ENCODE measurements at places on chromosomes 12 and 14. TPM values are rescaled to one million over a fixed set of nuclear protein-coding genes. Genes with fewer than 3 reads are reported as not detected.

DNA sequence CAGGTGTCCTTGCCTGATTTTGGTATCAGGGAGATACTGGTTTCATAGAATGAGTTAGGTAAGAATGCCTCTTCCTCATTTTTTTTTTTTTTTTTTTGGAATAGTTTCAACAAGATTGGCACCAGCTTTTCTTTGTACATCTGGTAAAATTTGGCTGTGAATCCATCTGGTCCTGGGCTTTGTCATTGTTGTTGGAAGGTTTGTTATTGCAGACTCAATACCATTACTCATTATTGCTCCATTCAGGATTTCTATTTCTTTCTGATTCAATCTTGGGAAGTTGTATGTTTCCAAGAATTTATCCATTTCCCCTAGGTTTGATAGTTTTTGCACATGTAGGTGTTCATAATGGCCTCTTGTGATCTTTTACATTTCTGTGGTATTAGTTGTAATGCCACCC, 126.0 kb upstream of the KITLG start:
- DNase-seq, result no peak
- no peak overlapping the region for H3K27ac ChIP-seq
- no peaks in the 10 kb centered on the region for H3K36me3 ChIP-seq
- H3K4me1 ChIP-seq, result no peaks in the 10 kb centered on the region

The INSM2 gene
- polyA plus RNA-seq, result not detected

The AKAP3 gene
- polyA plus RNA-seq, result 1.1 TPM

The HELB gene
- 1.2 TPM for polyA plus RNA-seq

Measured in fibroblast of lung (primary cell).